NAMALWA (cell line): ENCODE measurements at places on chromosomes 7 and 10.
A peak's percentile ranks its signal among the peaks of the same experiment; 100 is the strongest.

- no peak for DNase-seq
These were observed 74.1 kb downstream of the VIPR2 start for GRCh38 chr7:159070431-159071148.

DNA sequence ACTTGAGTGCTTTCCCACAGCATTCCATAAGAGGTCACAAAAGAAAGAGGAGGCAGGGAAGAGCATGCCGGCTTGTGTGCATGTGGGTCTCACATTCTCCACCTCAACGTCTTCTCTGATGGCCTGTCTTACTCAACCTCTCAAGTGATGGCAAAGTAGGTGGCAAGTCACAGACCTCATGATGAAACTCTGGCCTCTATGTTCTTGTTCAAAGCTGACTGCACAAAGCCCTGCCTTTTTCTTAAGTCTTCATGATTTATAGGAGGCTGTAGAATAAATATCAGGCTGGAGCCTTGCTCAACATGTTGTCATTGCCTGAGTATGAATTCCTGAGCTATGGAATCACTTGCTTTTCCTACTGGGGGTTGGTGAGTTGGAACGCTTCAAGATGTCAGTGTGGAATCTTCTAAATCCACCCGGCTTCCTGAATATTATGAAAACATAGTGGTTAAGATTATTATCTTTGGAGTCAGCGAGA, 213.6 kb upstream of the INHBA start:
- DNase-seq, result no peak

DNA sequence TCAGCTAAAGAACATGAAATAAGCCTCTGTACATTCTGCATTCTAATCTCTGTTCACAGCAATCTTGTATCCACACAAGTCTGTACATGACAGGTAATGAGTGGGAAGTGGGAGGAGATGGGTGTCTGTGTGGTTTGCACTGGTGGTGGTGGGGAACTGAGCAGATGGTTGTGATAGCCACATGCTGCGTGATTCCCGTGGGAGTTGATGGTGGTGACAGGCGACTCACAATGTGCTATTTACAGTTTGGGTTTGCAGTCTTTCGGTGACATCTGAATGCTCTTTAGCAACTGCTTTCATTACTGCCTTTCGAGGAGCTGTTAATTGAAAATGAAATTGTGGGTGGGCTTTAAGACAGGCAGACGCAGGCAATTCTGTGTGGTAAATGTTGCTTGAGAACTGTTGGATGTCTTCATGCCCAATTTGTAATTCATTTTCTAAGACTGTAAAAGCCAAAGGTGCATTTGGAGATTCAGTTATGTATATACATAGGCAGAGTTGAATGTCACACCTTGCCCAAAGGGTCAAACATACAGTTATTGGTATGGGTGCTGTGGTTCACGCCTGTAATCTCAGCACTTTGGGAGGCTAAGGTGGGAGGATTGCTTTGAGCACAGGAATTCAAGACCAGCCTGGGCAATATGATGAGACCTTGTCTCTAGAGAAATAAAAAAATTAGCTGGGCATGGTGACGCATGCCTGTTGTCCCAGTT, 308.2 kb downstream of the AUTS2 start:
- DNase-seq, result peak; percentile 83

GRCh38 chr10:43437141-43437870, 395 bp downstream of the ZNF487 start:
- no peak for DNase-seq
